ENCODE measurements at places on chromosomes 12 and 14. TPM values are rescaled to one million over a fixed set of nuclear protein-coding genes. Genes with fewer than 3 reads are reported as not detected.

The RPS6KA5 gene
- 13.8 TPM for total RNA-seq

The SCARB1 gene
- 16.9 TPM for total RNA-seq

The KRT75 gene
- total RNA-seq, result not detected

The BMP4 gene
- total RNA-seq, result 101 TPM

The DTX1 gene
- total RNA-seq, result 62.8 TPM

- no peak for DNase-seq
These were observed 3.5 kb downstream of the TEDC1 start for GRCh38 chr14:105494606-105494929.

DNA sequence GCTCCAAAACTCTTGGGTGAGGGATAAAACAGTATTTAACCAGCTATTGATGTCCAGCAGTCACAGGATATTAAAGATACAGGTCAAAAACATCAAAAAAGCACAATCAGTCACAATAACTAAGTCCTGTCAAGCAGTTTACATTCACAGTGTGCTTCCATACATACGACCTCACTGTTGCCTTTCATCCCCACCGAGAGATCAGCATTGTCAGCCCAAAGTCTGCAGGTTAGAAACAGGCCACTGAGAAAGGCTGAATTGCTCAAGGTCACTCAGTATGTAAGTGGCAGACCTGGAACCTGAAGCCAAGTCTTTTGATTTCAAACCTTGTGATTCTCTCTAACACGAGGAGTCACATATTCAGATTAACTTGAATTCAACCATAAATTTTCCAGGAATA, 124.9 kb downstream of the GXYLT1 start:
- DNase-seq, result no peak

DNA sequence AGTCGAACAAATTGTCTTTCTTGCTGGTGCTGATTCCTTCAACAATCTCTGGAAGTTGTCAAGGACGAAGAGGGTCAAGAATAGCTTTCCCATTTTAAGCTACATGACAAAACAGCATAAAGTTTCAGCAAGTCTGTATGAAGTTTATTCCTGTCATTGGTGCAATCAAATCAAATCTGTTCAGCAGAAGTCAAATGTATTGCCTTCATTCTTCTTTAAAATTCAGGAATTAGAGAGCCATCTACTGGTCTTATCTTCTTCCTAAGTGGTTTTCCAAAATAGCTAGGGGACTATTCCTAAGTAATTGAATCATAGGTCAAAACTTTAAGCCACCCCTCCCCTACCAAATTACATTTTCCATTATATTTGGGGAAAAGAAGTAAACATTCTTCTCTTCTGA, 990.2 kb downstream of the GALC start:
- no peak for DNase-seq

DNA sequence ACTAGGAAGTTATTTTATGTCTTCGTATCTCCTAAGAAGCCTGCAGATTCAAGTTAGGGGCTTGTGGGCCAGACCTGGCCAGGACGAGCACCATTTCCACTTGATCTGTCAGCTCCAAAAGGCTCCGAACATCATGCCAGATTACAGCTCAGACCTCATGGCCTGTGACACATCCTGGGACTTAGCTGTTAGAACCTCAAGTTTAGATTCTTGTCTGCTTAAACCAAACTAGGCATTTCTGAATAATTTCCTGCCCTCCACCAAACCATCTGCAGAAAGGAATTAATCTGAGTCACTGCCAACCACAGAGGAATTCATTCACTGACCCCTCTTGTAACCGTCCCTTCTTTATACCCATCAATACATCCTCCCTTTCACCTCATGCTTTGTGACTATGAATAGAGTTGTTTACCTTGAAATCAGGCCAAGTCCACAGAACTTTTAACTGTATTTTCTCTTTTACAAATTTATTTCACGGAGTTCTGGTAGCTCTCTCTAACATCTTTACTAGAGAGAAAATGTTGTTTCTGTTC, 120.3 kb downstream of the FBXL14 start:
- DNase-seq, result no peak

DNA sequence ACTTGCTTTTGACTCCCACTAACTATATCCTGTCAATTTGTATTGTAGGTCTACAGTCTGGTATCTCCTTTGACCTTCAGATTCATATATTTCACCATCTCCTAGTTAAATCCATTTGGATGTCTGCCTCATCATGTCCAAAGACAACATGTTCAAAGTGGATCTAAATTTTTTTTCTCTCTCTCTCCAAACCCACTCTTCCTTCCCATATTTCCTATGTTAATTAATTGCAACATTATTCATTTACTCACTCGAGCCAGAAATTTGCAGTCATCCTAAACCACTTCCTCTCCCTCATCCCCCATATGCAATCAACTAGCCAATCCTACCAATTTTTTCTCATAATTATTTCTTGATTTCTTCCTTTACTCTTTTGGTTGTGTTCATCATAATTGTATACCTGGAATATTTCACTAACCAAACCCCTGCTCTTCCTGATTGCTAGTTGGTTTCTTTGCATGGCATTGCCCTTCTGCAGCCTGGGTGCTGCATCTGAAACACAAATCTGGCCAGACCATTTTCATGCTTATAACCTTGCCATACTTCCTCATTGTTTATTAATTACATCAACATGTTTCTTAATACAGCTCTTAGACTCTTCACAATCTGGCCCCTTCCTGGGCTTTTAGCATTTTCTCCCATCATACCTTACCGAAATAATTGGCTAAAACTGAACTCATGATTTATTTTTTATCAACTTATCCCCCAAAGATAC, 442.2 kb downstream of the ADAMTS20 start:
- DNase-seq, result no peak

DNA sequence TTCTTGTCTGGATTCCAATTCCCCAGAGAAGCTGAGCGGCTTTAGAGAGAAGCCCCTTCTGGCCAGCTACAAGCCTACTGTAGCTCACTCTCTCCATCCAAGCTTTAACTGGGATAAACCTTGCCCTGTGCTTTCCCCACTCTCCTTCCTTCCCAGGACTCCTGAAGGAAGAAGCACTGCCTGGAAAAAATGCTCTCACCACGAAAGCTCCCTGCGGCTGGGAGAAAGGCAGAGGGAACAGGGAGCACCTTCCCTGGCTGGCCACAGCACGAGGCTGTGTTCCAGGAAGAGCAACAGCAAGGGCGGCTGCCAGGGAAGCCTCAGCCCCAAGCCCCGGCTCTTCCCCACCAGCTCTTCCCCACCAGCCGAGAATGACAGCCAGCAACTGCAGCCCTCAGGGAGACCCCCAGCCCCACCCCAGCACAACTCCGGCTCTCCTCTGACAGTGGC, 40.8 kb upstream of the PNMA1 start:
- no peak for DNase-seq

Data from endothelial cell (in vitro differentiated cells).